Stimulated activated CD4-positive, alpha-beta T cell treated with anti-CD3 and anti-CD28 coated beads, Interleukin-1b, Interleukin-23, amount 100 ng/mL, for 1 hour (primary cell): ENCODE measurements at places on chromosomes 1 and 21.

DNA sequence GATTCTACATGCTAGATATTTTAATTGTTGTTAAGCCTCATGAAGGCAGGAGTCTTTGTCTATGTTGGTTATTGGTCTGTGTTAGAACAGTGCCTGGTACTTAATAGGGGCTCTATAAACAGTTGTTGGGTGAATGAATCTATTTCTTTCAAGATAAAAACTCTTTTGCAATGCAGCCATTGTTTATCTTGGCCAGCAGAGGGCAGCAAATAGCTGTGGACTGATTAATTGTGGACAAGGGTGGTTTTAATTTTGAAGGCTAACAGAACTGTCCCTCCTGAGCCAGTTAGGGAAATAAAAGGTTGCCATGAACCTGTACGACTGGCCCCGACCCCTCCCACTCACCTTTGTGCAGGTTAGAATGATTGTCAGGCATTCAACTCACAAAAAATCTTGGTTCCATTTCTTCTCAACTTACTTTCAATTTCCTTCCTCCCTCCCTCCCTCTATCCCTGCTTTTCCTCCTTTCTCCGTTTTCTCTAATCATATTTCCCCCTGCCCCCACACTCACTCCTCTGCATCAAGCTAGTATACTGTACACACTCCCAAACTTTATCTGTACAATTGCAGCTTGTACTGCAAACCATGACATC is 66.3 kb upstream of the DIRAS3 start:
- peak; percentile 14 for DNase-seq

GRCh38 chr1:6330410-6330911 is 63.1 kb downstream of the ACOT7 start:
- DNase-seq, result no peak

- DNase-seq, result no peak
Measured at GRCh38 chr1:200866521-200866920, 6.3 kb upstream of the GPR25 start.

DNA sequence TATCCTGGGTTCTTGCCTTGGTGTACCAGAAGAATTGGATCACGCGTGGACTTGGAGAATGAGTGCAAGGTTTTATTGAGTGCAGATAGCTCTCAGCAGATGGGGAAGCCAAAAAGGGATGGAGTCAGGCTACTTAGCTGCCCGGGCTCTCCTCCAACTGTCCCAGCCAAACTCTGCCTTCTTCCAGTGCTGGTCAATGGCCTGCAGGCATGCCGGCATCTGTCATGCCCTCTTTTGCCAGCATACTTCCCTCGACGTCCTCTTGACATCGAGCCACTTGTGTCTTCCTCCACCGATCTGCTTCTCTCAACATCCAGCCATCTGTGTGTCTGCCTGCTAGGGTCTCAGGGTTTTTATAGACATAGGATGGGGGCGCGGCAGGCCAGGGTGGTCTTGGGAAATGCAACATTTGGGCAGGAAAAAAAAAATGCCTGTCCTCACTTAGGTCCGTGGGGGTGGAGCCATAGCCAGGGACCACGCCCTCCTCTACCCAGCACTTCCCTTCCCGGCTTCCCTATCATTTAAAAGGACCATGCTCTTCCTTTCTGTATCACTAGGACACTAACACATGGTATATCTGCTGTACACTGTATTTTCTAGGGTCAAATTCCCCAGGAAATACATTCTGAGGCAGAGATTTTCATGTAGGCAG is 47.0 kb upstream of the BCAR3 start:
- no peak for DNase-seq

- DNase-seq, result no peak
Measured at GRCh38 chr1:29864431-29865022, 628.2 kb downstream of the PTPRU start.

DNA sequence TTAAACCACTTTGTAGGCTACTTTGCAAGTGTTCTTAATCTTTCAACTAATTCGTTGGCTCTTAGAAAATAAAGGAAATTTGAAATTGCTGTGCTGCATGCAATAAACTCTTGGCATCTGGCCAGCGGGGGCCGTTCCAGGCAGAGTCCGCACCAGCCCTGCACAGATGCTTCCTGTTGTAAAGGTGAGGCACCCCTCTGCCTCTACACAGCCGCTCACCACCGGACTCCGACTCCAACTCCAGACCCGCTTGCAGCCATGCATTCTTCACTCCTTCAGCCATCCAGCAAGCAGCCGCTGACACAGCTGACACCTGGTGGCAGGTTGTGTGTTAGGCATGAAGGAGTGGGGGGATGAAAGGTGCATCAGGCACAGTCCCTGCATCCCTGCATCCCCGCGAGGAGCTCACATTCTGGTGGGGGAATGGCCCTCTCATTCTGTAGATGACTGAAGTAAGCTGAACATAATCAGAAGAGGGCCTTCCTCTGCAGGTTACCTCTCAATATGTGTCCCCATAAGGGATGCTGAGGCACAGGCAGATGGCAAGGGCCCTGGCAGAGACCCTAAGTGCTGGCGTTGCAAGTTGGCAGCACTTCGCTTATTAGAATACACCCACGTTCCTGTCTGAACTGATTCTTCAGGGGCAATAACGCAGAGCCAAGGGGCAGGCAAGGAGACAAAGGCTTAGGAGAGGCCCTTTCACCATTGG is 56.8 kb downstream of the GLIS1 start:
- no peak for DNase-seq

DNA sequence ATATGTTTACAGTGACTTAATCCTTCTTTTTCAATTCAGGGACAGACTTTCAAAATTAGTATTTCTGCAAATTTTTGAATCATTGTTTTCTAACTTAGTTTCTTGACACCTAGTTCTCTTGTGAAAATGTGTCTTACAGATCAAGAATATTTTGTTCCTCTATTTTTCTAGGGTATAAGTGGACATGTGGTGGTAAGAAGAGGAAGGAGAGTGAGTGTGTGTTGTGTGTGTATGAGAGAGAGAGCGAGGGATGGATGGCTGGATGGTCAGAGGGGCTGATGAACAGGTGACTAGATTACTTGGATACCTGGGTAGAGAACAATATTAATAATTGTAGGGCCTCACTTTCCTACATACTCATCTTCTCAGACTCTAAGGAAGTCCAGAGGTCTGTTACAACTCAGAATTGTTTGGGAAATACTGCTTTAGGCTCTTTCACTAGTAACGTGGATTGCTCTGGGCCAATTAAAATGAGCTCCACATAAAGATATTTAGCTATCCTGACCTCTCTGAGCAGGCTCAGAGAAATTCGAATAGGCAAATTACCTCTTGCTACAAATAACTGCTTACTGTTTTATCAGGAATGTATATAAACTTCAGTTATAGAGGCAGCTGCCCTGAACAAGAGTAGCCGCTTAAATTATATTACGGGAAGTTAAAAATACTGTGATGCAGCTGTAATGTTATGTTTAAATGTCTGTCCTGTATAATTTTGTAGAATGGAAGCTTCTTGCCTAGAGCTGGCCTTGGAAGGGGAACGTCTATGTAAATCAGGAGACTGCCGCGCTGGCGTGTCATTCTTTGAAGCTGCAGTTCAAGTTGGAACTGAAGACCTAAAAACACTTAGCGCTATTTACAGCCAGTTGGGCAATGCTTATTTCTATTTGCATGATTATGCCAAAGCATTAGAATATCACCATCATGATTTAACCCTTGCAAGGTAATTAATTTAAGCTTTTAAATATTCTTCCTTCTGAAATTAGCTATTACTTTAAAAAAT is 19.7 kb downstream of the GPSM2 start:
- DNase-seq, result no peak

DNA sequence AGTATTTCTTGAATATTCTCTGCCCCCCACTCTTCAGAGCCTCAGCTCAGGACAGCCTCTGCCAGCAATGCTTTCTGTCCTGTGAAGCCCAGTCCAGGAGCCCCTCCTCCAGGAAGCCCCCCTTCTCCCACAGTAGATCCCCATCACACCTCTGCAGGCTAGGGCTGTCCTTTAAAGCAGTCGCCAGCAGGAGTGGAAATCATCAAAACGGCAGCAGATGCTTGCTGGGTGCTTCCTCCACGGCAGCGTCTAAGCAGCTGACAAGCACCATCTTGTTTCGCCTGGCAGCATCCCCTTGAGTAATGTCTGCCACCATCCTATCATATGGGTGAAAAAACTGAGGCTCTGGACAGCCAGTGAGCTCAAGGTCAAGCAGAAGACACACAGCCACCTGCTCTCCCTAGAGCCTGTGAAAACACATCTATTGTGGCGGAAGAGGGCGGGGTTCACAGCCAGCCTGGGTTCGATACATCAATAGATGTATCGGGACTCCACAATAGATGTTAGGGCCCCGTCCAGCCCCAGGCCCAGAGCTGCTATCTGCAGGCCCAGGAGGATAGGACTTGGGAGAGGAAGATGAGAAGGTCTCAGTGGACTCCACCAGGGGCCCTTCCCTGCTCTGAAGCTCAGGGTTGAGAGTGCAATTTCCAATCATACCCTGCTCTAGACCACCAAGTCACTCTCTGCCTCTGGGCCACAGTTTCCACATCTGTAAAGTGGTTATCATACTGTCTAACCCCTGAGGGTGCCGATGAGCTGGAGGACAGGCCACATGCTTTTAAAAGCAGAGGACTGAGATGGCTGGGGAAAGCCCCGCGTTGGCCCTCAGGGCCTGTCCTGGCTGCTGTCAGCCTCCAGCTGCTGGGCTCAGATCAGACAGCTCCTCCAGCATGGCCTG is 17.5 kb downstream of the RUNX3 start:
- no peak for DNase-seq

DNA sequence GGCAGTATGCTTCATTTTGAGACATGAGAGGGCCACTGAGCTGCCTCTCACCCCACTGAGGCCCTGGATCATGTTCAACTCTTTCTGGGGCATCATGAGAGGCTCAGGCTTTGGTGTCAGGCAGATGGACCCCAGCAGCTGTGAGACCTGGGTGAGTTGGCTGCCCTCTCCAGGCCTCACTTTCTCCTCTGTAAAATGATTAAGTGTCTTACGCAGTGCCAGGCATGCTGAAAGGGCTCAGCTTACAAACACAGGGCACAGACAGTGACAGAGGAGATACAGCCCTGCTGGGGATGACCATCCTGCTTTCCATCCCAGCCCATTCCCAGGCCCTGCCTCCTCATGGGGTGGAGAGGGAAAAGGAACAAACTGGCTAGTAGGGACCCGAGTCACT is 387.4 kb downstream of the MATN1 start:
- no peak for DNase-seq

- no peak for DNase-seq
Measured at GRCh38 chr1:101898137-101898536, 98.6 kb downstream of the OLFM3 start.

- no peak for DNase-seq
Measured at GRCh38 chr1:14296795-14297194, 301.7 kb upstream of the KAZN start.

DNA sequence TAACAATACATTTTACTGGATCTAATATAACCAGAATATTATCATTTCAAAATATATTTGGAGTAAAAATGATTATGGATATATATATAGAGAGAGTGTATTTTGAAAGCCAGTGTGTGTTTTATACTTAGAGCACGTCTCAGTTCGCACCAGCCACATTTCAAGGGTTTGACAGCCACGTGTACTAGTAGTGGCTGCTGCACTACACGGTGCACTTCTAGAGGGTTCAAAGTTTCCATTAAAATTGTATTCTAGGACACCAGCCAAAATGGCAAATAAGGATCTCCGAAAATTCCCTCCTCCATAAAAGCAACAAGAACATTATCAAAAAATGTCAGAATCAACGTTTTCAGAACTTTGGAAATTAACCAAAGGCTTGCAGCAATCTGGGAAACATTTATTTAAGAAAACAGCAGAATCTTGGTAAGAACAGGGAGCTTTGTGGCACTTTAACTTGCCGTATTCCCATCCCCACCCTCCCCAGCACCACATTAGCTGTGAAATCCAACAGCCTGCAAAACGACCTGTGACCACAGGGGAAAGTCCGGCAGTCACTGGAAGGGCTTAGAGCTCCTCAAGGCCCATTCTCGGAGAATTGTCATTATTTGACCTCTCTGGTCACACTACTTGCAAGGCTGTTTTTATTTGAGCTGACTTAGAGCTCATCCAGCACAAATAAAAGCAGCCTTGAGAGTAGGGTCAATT is 33.5 kb upstream of the MRPS6 start:
- no peak for DNase-seq

GRCh38 chr21:42297377-42297776 is 17.8 kb downstream of the TFF3 start:
- no peak for DNase-seq

DNA sequence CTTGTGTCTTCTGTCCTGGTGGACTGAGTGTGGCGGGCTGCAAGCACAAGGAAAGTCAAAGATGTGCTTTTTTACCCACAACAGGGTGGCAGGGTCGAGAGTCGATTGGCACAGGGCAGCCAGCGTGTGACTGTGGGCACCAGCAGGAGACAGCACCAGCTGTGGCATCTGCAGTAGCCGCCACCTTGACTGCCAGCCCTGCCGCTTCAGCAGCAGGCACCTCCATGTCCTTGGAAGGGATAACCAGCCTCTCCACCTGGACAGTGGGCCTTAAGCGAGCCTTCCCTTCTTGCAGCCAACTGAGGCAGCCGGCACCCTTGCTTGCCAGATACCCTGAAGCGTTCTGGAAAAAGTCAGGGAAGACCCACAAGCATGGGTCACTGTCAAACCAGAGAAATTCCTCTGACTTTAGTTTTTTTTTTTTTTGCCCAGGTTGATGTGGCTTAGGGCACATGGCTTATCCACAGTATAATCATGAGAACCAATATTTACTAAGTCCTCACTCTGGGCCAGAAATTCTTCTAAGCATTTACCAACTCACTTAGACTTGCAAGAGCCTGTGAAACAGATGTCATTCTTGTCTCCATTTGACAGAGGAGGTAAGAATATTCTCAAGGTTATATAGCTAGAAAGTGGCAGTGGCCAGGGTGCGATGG is 30.1 kb upstream of the PTGFRN start:
- no peak for DNase-seq

- DNase-seq, result no peak
Measured at GRCh38 chr1:6351480-6352137, 42.0 kb downstream of the ACOT7 start.

- no peak for DNase-seq
Measured at GRCh38 chr1:107777664-107778047, 187.3 kb downstream of the VAV3 start.

DNA sequence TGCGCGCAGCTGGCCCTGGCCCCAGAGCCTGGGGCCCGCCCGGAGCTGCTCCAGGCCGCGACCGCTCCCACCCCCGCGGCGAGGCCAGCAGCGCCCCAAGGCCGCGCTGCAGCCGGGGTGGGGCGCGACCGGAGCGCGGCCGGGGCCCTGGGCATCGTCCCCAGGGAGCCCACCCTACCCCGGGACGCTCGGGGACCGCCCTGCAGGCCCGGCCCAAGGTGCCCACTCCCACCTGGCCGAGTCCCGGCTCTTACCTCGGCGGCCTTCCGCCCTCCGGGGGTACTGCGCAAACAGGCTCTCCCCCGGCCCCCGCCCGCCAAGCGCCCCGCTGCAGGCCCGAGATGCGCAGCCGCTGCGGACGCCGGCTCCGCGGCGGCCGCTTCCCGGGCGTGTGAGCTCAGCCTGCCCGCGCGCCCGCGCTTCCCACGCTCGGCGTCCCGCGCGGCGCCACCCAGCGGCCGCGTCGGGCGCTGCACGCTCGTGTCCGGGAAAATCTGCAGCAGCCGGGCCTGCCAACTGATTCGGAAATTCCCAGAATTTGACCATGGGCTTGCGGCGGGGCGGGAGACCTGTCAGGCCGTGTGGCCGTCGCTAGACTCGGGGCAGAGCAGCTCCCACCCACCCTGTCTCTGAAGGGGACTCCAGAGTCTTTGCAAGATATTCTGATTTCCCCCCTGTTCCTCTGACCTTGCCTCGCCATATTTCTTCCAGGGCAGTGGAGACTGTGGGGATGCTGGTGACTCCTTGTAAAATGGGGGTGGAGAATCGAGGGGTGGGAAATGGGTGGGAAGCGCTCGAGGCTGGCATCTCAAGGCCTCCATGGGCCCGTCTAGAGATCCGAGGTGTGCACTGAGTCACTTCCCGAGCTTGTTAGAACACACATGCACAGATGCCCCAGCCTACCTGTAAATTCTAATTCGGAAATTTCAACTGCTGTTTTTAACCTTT is 41.9 kb downstream of the CD34 start:
- DNase-seq, result peak; percentile 45
